ENCODE measurements at places on chromosomes 2 and 18.

DNA sequence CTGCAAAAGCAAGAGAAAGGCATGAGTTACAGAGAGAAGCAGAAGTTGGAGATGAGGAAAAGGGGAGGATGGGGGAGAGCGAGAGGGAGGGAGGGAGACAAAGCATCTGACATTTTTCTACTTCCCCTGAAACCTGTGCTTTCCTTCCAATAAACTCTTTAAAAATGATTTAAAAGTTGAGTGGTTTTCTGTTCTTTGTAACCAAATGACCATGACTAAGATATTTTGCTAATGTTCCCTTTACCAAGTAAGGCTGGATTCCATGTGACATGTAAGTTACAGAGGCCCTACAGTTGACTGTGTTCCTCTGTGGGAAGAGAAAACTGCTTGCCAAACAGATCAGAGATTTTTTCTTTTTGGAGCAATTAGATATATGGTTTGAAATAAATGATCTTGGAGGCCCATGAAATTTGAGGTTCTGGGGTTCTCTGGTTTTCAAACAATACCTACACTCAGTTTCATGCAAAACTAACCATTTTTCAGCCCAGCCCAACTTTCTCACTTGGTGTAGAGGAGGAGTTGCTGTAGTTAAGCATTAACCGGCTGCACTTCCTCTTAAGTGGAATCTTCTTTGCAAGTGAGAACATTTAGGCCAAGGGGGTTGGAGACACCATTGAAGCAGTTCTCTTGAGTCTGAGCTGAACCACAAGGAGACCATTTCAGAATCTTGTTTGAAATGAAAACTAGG lies 34.5 kb downstream of the INSIG2 start:
- no peak for DNase-seq

DNA sequence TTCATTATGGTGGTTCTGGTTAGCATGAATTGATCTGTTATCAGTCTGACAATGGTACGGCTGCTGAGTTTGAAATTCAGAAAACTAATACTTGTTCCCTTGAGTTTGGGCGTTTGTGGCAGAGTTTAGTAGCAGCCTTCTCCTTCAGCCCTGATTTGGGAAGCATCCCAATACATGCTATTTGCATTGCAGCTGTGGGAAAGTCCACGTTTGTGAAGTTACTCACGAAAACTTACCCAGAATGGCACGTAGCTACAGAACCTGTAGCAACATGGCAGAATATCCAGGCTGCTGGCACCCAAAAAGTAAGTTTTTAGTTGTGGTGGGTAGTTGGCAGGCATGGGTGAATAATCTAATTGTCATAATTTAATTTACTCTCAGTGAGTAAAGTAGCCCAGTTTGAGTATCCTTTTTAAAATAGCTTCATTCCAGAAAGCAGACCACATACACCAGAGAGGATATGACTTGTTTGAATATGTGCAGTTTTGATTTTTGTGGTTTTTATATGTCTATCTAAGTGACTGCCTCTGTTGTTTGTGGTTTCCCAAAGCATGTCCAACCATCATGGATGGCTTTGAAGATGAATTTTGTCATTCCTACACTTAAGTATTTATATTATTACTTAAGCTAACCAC lies 12.2 kb downstream of the DGUOK start:
- DNase-seq = no peak

GRCh38 chr2:6067806-6068205 lies 375.6 kb downstream of the SOX11 start:
- DNase-seq = no peak

DNA sequence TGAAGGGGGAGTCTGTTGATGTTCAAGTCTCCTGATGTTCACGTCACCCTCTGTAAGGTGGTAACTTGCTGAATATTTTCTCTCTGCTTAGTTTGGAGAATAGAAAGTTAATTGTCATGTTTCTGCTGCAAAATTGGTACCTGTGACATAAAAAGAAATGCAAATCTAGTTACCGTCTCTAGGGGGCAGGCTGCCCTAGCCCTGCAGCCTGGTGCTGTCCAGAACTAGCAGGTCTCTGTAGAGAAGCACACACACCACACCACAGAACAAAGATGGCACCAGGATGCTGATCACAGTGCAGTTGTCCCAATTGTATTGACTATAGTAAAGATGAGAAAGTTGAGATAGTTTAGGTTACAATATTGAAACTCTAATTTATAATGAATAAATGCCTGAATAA lies 47.0 kb downstream of the SLC9A4 start:
- no peak for DNase-seq
